Skin of body (tissue), 3 donors: ENCODE measurements at places on chromosomes 1 and 21.

- DNase-seq: no peak
These were observed 62.4 kb upstream of the IGSF21 start for GRCh38 chr1:18045203-18045602.

GRCh38 chr21:29786496-29787360 lies 153.1 kb downstream of the GRIK1 start:
- no peak for DNase-seq

GRCh38 chr1:205477121-205477758 lies 21.4 kb upstream of the BLACAT1 start:
- no peak for DNase-seq

DNA sequence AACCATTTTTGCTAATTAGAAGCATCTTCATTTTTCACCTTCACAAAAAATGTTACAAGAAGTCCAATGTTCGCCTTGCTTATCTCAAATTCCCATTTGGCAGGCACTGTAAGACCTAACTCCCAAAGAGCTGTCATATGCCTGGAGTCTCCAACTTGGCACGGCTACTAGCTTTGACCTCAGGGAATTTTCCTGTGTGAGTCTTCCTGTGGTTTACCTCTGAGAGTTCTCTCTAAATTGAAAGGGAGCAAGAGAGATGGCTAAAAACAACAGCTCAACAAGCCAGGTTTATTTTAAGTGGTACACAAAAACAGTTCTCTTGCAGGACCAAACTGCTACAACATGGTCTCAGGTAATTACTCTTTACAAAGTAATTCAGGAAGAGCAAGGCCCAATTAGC lies 756.0 kb upstream of the ADGRL2 start:
- no peak for DNase-seq

- DNase-seq: no peak
These were observed 77.1 kb downstream of the ZNF281 start for GRCh38 chr1:200332716-200333115.

GRCh38 chr1:5706239-5706638 lies 286.0 kb downstream of the NPHP4 start:
- DNase-seq: no peak

GRCh38 chr1:241332987-241333386 lies 24.0 kb downstream of the RGS7 start:
- DNase-seq: no peak
